ENCODE measurements at places on chromosomes 2 and 18.

DNA sequence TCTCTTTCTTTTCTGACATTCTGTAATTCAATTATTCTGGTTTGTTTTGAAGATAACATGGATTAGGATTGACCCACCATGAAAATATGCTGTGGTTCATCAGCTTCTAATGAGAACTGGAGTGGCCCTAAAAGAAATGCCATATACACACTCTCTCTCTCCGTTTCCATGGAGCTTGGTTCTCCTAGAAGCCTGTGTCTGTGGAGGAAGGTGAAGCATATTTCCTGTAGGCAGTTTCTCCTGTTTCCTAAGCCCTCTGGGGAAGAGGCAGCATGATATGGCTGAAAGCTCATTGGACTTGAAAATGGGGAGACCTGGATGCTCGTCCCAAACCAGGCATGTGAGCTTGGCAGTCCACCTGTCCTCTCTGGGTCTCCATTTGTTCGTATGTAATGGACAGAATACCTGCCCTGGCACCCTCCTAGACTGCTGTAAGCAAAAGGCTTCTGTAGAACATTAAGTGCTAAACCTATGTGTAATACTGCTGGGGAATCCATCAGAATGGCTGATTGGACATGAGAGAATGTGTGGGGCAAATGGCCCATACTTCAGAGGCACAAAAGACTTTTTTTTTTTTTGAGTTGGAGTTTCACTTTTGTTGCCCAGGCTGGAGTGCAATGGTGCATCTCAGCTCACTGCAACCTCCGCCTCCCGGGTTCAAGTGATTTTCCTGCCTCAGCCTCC is 75.3 kb upstream of the PPP1CB start:
- DNase-seq, result no peak

DNA sequence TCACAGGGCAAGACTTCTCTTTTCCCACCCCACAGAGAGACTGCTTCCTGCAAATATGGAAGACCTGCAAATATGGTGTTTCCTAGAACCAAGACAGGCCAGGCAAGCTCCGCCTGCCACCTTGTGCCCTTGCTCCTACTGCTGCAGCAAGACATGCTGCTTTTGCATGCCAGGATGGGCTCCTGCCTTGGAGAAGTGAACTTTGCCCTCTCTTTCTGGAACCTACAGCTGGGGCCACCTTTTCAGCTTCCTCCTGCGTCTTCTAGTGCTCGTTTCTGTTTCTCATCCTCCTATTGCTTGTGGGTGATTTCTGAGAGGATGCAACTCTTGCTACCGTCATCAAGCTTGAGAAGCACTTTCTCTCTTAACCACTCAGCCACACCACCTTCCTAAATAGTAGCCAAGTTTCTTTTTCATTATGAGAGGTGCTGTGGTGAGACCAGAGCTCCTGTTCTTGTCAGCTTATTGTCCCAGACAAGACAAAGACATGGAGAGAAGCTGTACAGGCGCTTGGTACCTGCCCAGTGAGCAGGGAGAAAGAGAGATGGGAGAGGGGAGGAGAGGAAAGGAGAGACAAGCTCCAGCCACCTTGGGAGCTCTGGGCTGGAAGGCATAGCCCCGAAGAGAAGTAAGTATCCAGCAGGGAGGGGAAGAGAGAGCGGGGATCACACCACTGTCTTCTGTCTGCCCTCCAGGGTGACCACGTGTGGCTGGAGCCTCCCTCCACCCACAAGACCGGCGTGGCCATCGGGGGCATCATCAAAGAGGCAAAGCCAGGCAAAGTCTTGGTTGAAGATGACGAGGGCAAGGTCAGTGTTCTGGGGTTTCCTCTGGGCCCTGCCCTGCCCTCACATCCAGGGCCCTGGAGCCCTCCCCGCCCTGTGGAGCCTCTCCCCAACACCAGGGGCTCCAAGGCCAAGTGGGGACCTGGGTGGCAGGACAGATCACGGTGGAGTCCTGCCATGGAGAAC is 28.3 kb downstream of the MYO7B start:
- DNase-seq, result no peak

GRCh38 chr2:124514236-124514635 is 489.1 kb downstream of the CNTNAP5 start:
- no peak for DNase-seq

- DNase-seq, result no peak
Measured at GRCh38 chr2:31933066-31933465, 77.7 kb downstream of the MEMO1 start.

- no peak for DNase-seq
Measured at GRCh38 chr2:8465560-8465959, 216.3 kb upstream of the ID2 start.

- no peak for DNase-seq
Measured at GRCh38 chr2:129377078-129377469, 602.4 kb upstream of the RAB6C start.

- no peak for DNase-seq
Measured at GRCh38 chr2:233361297-233361696, 7.0 kb downstream of the DGKD start.

- no peak for DNase-seq
Measured at GRCh38 chr18:69494841-69495240, 94.2 kb downstream of the DOK6 start.

DNA sequence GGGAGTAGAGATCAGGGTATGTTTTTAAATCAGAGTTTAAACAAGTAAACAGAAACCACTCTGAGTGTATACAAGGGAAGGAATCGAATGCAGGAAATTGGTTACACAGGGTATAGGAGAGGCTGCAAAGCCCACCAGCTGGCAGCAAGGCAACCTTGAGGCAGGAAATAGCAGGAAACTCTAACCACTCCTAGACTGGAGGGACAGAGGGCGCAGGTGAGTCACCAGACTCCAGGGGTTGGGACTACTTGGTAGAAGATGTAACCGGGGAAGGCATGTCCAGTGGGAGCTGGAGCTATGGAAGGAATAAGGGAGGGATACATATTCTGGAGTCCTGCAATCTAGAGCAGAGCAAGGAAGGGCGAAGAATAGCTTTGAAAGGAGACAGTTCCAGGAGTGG is 152.3 kb downstream of the MEIS1 start:
- DNase-seq, result no peak

DNA sequence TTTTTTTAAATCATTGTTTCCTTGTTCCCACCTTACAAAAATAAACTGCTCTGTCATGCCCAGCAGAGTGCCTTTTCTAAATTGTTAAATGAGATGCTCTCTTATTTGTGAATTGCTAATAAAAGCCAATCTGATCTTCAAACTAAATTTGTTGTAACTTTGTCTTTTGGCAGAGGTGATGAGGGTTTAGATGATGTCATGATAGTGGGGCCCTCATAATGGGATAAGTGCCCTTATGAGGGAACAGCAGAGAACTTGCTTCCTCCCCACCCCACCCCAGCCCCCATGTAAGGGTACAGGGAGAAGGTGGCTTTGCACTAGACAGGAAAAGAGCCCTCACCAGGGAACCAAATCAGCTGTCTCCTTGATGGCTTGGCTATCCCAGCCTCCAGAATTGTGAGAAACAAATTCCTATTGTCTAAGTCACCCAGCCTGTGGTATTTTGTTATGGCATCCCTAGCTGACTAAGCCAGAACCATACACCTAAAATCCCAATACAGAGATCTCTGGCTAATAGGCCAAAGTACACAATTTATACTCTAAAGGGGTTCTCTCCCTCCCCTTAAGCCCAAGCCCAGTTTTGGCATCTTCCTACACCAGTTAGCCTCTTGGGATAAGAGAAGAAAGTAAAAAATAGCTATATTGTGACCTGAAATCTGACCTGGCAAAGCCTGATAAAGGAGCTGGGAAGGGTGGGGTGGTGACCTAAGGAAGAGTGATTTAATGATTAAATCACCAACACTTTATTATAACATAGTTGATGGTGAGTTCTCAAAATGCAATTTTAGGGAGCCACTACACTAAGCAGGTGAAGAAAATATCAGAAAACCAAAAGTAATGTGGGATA is 40.3 kb upstream of the HNRNPA3 start:
- DNase-seq, result no peak
